ENCODE measurements at places on chromosomes 6 and 20.

GRCh38 chr6:168155193-168155592 is 76.2 kb upstream of the FRMD1 start:
- no peak for DNase-seq

DNA sequence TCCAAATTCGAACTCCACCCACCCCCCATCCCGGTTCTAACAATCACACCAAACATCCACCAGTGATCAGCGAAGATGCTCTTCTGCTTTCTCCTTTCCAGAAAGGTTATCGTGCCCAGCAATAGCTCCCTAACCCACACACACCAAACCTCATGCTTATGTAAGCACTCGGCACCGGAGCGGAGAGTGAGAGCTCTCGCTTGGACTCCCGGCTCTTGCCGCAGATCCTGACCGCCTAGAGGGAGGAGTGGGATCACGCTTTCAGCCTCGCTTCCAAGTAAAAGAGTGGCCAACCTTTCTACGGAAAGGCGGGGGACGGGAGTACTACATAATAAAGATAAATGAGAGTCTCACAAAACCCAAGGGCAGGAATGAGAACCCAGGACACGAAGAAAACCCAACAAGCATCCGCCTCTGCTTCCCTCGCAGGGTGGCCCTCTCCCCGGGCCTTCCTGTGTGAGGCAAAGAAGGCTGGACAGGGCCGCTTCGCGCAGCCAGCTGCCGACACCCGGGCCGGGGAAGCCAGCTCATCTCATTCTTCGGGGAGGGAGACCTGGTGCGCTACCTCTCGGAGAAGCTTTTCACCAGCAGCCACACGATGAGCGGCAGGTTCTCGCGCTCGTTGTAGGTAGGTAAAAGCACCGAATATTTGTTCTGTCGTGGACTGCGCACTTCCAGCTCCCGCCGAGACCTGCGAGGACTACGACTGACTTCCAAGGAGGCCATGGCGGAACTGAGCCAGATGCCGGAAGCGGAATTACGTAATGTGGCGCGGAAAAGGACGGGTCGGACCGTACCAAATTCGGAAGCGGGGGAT is at the start of gene DPM1:
DPM1 (minus strand) TSS at position 735 of the 817 bp plus-strand sequence; CDS start at position 726, 9 bp downstream.
- peak; percentile 86 for DNase-seq

DNA sequence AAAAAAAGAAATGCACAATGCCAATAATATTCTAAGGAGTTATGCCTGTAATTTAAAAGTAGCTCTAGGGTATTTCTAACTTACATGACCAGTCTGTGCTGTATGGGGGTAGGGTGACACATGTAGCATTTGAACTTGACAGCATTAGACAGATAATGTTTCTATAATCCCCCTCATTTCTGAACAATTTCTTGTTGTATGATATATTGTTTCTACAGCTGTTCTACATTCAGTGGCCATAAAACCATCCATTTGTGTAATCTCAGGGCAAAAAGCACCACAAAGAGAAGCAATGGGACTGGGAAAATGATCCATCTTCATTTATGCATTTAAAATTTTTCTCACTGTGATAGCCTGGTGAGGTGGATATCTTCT is 767.8 kb downstream of the TFAP2A start:
- no peak for DNase-seq

DNA sequence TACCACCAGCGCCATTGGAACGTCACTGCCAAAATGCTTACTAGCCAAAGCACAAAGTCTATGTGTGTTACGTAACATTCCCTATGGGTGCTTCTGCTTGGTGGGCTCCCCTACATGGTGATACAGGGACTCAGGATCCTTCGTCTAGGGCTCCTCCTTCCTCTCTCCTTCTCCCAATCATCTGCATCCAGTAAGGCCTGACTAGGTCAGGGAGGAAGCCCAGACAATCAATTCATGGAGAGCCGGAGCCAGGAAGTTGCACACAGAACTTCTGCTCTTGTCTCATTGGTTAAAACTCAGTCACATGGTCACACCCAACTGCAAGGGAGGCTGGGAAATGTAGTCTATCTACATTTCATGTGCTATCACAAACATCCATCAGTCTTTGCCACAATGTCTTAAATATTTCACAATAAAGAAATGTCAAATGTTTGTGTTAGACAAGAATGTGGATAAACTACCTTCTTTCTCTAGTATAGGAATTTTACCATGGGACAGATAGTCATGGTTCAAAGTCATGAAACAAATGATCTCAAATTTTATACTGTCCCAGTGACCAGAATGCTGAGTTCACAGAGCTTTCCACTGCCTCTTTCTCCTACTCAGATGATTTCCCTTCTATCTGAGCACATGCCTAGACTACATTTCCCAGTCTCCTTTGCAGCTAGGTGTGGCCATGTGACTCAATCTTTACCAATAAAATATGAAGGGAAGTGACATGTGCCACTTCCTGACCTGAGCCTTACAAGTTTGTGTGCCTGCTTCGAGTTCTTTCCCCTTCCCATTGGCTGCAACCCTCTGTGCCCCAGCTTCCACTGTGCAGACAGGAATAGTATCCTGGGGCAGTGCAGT is 9.3 kb upstream of the KCNK15 start:
- no peak for DNase-seq

DNA sequence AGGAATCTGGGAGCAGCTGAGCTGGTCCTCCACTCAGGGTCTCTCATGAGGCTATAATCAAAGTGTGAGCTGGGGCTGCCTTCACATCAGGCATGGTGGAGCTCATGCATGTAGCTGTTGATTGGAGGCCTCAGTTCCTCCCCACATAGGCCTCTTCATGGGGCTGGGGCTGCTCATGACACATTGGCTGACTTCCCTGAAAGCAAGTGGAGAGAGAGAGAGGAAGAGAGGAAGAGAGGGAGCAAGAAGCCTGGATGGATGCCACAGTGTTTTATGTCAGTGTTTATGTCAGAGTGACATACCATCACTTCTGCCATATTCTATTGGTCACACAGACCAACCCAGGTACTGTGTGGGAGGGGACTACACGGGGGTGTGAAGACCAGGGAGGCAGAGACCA is 43.8 kb downstream of the EYA2 start:
- DNase-seq: no peak

DNA sequence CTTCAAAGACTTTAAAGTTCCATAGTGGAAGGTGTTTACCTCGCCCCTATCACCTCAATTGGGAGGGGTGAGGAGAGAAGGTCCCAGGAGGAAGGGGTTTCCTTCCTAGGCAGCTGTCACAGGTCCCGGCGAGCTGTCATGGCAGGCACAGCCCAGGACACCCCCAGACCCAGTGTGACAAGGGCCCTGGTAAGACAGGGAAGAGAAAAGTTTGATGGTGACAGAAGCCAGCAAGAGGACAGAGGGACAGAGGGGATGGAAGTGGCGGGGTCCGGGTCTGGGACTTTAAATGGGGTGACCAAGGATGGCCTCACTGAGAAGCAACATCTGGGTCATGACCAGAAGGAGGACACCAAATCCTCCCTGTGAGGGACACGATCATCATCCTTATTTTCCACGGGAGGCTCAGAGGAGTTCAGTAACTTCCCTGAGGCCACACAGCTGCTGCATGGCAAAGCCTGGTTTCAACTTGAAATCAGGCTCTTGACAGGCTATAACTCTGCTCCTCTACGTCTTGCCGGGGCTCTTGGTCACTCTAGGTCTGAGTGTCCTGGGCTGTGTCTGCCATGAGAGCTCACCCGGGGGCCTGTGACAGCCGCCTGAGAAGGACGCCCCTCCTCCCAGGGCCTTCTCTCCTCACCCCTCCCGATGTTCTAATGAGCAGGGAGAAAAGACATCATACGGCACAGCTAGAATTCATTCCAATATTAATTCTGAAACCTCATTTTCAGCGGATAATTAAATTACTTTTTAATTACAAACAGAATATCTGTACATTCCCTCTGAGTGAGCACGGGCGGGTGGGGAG is 222.2 kb downstream of the PREX1 start:
- DNase-seq: no peak

GRCh38 chr20:24744747-24745146 is 204.3 kb upstream of the CST7 start:
- no peak for DNase-seq

- peak; percentile 87 for DNase-seq
Measured at GRCh38 chr20:59004763-59005522, 2.1 kb downstream of the CTSZ start.

DNA sequence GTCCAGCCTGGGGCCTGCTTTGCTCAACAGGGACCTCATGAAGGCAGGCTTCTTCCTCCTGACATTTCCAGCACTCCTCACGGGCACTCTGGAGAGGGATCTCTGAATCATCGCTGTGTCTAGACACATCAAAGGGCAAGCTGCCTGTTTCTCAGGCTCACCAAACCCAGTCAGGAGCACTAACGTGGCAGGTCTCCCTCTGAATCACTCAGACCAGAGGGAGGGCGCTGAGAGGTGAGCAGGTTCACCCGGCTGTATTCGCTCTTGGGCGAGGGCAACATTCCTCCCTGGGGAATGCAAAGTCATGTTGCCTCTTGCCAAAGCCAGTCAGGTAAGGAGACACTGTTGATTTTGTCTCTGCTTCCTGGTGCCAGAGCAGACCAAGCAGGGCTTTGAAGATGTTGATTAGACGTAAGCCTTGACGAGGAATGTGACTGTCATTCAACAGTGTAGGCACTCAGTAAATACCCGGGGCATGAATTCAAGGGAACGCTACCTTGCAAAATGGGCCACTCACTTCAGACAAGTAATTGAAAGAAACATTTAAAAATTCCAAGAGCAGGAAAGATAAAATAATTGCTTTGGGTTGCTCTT is 50.1 kb downstream of the CYP24A1 start:
- DNase-seq: no peak

DNA sequence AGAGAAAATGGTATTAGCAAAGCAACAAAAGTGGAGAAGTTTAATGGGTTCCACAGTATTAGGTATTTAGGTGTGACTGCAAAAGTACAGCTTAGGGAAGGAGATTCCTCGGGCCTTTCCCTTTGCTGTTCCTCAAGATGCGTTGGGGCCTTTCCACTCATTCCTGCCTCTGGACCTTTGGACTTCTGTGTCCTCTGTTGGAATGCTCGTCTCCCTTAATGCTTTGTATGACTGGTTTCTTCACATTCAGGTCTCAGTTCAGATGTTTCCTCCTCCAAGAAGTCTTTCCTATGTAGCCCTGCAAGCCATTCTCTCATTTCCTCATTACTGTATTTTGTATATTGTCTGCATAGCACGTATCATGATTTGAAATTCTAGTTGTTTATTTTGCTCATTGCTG is 39.6 kb downstream of the CTNNBL1 start:
- no peak for DNase-seq

GRCh38 chr6:13689511-13690256 is 22.0 kb downstream of the RANBP9 start:
- DNase-seq: no peak

GRCh38 chr6:152463164-152463563 is 174.0 kb downstream of the SYNE1 start:
- DNase-seq: no peak

DNA sequence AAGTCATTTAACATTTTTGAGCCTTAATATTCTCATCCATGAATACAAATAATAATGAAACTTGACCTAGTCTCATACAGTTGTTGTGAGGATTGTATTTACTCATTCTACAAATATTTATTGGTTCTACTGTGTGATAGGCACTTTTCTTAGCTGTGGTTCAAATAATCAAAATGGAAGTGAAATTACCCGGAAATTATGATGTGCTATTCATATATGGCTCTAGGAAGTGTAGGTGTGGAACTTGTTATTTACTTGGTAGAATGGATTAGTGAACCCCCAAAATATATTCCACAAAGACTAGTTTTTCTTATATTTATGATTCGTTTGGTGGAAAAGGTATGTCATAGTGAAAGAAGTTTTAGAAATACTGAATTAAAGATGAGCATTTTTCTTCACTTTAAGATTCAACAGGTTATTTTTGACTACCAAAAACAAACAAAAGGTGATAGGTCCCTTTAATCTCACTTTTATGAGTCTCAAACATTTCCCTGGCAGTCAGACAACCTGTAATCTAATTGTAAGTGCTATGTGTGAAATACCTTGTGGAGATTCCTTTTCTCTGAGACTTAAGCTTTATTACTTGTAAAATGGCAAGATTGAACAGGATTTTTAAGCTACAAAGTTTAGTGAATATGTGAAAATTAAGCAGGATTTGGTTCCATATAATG is 77.8 kb downstream of the STXBP5 start:
- DNase-seq: no peak

GRCh38 chr20:4490045-4490444 is 231.7 kb upstream of the PRND start:
- no peak for DNase-seq

DNA sequence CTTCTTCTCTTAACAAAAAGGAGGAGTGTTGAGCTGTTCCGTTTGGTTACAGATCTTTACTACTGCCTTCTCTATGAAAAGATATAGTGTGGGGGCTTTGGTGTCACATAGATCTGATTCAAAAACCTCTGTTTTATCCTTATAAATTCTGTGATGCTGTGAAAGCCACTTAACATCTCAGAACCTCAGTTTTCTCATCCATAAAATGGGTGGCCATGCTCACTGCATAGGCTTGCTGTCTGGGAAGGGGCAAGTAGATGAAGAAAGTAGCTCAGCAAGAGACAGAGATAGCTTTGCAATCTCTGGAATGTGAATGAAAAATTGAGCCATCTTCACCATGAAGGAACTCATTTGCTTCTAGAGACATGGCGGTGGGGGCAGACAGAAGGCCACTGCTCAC is 31.6 kb upstream of the RNF24 start:
- no peak for DNase-seq

DNA sequence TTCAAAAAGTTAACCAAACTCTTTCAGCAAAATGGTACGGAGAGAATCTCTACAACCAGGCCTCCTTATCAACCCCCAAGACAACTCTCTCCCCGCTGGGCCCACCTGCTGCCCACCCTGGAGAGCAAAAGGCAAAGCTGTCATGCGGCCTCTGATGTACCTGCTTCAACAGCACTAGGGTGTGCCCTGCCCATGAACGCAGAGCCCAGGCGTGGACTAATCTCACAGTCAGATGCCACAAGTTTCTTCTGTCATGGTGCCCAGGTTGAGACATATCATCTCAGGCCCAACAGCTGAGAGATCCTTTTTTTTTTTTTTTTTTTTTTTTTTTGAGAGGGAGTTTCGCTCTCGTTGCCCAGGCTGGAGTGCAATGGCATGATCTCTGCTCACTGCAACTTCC is 26.3 kb downstream of the SLC2A4RG start:
- DNase-seq: no peak

DNA sequence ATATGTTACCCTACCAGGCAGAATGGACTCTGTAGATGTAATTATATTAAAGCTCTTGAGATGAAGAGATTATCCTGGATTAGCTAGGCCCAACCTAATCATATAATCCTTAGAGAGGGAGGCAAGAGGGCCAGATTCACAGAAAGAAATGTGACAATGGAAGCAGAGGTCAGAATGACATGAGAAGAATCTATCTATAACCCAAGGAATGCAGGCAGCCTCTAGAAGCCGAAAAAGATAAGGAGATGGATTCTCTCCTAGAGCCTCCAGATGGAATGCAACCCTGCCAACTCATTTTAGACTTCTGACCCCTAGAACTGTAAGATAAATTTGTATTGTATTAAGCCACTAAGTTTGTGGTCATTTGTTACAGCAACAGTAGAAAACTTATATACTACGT is 12.3 kb downstream of the PXT1 start:
- DNase-seq: no peak

DNA sequence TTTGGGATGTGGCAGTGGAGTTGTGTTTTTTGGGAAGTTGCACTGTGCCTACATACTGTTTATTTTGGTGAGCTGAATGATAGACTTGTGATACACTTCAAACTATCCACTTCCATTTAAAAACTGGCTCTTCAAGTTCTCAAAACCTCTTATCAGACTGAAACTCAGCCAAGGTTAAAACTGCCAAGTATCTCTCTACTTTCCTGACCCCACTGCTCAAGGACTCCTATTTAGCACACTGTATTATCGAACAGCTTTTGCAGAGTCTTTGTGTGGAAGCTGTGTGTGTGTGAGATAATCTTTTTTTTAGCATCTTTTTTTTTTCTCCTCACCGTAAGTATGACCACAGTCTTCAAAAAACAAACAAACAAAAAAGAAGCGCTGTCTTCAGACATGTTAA is 21.1 kb downstream of the STX11 start:
- no peak for DNase-seq
